Progenitor cell of endocrine pancreas (in vitro differentiated cells): ENCODE measurements at places on chromosomes 7 and 10. TPM values are rescaled to one million over a fixed set of nuclear protein-coding genes. Genes with fewer than 3 reads are reported as not detected.
A peak's percentile ranks its signal among the peaks of the same experiment; 100 is the strongest.

DNA sequence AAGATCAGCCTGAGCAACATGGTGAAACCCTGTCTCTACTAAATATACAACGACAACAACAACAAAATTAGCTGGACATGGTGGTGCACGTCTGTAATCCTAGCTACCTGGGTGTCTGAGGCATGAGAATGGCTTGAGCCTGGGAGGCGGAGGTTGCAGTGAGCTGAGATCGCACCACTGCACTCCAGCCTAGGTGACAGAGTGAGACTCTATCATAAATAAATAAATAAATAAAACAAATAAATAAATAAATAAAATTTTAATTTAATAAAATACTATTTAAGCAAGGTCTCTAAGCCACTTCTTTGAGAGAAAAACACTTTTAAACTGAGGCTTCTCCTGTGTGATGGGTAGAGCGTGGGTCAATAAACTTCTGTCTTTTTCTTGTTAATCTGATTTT is 38.3 kb downstream of the MICU1 start:
- H3K4me1 ChIP-seq, result peaks cover 4% of the 10 kb centered on the region
- H3K4me3 ChIP-seq, result no peak overlapping the region

Gene PWWP2B
- total RNA-seq, result 23.2 and 24.3 TPM in 2 replicates

DNA sequence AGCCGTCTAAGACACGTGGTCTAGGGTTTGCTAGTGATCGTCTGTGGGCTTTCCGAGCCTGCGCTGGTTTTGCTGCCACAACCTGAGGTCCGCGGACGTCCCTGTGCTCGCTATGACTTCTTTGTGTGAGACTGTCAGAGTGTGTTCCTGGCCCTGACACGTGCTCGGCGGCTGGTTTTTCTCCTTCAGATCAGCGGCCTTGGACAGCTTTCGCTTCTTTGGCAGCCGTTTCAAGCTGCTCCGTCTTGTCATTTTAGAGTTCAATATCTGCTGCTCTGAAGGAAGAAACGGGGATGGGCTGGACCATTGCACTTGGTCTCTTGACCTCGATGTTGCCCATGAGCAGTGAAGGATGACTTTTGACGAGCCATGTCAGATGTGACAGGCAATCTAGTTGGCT is 147.3 kb downstream of the MGMT start:
- no peak for DNase-seq
- H3K36me3 ChIP-seq, result no peaks in the 10 kb centered on the region
- peaks cover 3% of the 10 kb centered on the region for H3K4me1 ChIP-seq
- H3K27me3 ChIP-seq, result no peaks in the 10 kb centered on the region

- no peak overlapping the region for H3K4me3 ChIP-seq
- peaks cover 3% of the 10 kb centered on the region for H3K27me3 ChIP-seq
- H3K27ac ChIP-seq, result no peak overlapping the region
- H3K36me3 ChIP-seq, result no peaks in the 10 kb centered on the region
- DNase-seq, result no peak
Observed at GRCh38 chr7:100781255-100781654, 46.1 kb downstream of the EPHB4 start.

DNA sequence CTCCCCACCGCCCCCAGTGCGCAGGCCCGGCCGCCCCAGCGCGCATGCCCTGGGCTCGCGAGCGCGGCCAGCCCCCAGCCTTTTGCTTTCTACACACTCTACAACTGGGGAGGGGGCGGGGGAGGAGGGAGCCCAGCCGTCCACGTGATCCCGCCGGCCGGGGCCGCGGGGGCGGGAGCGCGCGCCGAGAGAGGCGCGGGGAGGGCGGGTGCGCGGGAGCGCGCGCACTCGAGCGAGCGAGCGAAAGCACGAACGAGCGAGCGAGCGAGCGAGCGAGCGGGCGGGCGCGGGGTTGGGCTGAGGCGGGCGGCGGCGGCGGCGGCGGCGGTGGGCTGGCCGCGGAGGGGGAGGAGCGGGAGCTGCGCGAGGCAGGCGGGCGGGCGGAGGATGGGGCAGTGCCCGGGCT is at the start of gene AUTS2:
TSS of gene AUTS2 (plus strand) at position 395 of the 406 bp plus-strand sequence. CDS start 1,179 bp downstream, outside the sequence.
- peaks cover 8% of the 10 kb centered on the region for H3K4me1 ChIP-seq
- H3K27ac ChIP-seq, result peak within 1 kb of the TSS; percentile 96
- H3K27me3 ChIP-seq, result peaks cover 13% of the 10 kb centered on the region
- H3K36me3 ChIP-seq, result no peaks in the 10 kb centered on the region
- H3K4me3 ChIP-seq, result peak within 1 kb of the TSS; percentile 76
